ENCODE measurements at places on chromosomes 7 and 10. TPM values are rescaled to one million over a fixed set of nuclear protein-coding genes. Genes with fewer than 3 reads are reported as not detected.

The ANKRD30A gene
- total RNA-seq = not detected

The PLA2G12B gene
- total RNA-seq = not detected

DNA sequence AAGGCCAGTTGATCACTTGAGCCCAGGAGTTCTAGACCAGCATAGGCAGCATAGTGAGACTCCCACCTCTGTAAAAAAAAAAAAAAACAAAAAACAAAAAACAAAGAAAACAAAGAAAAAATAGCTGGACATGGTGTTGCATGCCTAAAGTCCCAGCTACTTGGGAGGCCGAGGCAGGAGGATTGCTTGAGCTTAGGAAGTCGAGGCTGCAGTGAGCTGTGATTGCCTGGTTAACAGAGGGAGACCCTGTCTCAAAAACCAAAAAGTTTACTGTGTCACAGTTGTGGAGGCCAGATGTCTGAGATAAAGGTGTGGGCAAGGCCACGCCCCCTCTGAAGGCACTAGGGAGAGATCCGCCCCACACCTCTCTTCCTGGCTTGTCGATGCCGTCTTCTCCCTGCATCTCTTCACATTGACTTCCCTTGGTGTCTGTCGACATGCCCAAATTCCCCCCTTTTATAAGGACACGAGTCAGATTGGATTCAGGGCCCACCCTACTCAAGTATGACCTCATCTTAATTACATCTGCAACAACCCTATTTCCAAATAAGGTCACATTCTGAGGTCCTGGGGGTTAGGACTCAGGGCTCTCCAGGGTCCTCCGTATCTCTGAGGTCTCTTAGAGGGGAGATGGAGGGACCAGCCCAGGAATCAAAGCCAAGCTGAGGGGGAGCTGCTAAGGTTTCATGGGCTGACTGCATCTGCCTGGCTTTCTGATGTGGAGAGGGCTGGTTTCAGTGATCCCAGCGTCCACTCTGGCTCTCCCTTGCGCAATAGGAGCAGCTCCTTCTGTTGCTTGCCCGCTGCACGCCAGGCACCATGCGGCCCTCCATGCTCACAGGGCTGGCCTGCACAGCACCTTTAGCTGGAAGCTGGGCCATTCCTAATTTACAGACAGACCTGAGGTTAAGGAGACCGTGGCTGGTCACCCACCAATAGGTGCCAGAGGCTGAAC is 23.1 kb downstream of the AGAP3 start:
- peaks cover 23% of the 10 kb centered on the region for H3K4me1 ChIP-seq
- peaks cover 25% of the 10 kb centered on the region for H3K36me3 ChIP-seq
- H3K27ac ChIP-seq = peak overlapping the region; percentile 13
- H3K27me3 ChIP-seq = no peaks in the 10 kb centered on the region
- DNase-seq = no peak

DNA sequence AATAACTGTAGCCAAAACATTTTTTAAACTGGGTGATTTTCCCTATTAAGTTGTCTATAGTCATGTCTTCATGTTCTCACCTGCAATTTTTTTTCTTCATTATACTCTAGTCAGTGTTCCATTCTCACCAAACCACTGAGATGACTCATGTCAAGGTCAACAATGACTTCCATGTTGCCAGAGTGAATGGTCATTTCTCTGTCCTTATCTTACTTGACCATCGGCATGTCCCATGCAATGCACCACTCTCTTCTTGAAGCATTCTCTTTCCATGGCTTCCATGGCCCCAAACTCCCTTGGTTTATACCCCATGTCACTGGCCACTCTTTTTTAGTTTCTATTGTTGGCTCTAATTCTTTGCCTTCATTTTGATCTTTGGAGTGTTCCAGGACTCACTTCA is 173.9 kb downstream of the PPP1R17 start:
- H3K4me1 ChIP-seq = no peaks in the 10 kb centered on the region
- no peak overlapping the region for H3K4me3 ChIP-seq
- no peak overlapping the region for H3K27ac ChIP-seq

DNA sequence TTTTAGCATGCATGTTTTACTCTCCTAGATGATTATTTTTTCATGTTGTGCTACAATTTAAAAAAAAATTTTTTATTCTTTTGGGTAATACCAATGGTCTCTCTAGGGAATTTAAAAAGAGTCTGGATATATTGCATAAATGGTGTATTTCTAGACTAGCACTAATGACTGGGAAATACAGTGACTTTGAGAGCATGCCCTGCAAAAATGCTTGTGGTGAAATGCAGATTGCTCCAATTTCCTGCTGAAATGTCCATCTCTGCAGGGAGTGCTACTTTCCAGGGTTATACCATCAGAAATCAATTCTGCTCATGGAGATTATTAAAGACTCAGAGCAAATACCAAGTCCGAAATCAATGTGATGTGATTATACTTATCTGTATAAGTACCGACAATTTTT is 186.1 kb downstream of the PRKG1 start:
- peaks cover 54% of the 10 kb centered on the region for H3K27me3 ChIP-seq
- H3K36me3 ChIP-seq = no peaks in the 10 kb centered on the region
- H3K4me3 ChIP-seq = no peak overlapping the region

The CCL24 gene
- total RNA-seq = not detected

DNA sequence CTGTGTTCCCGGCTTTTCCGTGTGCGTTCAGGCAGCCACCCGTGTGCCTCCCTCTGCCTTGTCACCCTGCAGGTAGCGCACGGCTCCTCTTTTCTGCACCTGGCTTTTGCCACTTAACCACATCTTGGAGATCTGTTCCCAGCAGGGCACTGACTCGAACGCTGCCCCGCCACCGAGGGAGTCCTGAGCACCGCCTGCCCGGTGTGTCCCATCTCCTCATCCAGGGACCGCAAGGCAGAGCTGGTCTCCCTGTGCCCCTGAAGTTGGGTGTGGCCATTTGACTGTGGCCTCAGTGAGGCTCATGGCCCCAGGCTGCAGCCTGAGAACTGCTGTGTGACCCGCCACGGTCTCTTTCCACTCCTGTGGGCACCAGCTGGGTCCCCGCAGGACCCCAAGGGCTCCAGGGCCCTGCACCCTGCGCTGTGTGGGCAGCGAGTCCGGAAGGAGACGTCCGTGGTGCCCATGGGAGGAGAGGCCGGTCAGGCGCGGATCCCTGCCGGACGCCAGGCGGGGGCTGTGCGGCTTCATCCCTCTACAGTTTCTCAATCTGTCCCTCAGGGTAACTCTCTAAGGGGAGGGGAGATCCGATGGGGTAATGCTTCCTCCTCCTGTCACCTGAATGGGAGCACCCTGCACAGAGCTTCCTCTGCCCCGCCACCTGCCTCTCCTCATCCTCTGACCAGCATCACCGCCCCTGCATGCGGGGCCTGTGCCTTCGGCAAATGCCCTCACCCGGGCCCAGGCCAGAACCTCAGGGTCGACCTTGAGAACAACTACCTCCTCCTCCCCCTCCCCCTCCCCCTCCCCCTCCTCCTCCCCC is 1.8 kb upstream of the INTS1 start:
- H3K4me1 ChIP-seq = peaks cover 14% of the 10 kb centered on the region
- peak overlapping the region; percentile 80 for H3K27ac ChIP-seq
- peaks cover 22% of the 10 kb centered on the region for H3K36me3 ChIP-seq
- DNase-seq = no peak
- no peaks in the 10 kb centered on the region for H3K27me3 ChIP-seq

DNA sequence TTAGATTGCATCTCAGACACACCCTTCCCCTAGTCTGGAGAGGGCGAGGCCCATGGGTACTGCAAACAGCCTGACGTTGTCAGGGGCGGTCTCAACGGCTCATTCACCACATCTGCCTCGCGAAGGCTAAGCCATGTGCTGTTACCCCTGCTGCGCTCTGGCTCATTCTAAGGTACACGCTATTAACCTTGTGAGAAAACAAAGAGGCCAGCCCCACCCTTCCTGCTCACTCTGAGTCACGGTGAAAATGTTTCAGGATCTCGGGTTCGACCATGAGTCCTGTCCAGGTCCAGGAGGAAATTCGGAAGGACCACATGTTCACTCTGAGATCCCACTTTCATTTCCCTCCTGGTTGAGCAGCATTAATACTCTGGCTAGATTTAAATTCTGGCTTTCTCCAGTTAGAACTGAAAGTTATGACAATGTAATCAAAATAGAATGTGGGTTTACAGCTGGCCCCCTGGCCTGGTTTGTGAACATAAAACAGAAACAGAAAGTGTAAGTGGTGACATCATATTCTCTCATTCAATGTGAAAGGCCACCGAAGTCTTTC is 55.2 kb downstream of the EGFR start:
- H3K36me3 ChIP-seq = peaks cover 71% of the 10 kb centered on the region
- H3K27me3 ChIP-seq = no peaks in the 10 kb centered on the region
- peak overlapping the region; percentile 100 for H3K27ac ChIP-seq
- H3K4me1 ChIP-seq = peaks cover 34% of the 10 kb centered on the region

The PVRIG gene
- not detected for total RNA-seq

The SPDYE5 gene
- 0.16 TPM for total RNA-seq

- H3K36me3 ChIP-seq = no peaks in the 10 kb centered on the region
- H3K27me3 ChIP-seq = peaks cover 16% of the 10 kb centered on the region
- no peak overlapping the region for H3K4me3 ChIP-seq
- no peak for DNase-seq
- no peaks in the 10 kb centered on the region for H3K4me1 ChIP-seq
- H3K27ac ChIP-seq = no peak overlapping the region
Observed at GRCh38 chr10:75616874-75617478, 185.6 kb downstream of the LRMDA start.

DNA sequence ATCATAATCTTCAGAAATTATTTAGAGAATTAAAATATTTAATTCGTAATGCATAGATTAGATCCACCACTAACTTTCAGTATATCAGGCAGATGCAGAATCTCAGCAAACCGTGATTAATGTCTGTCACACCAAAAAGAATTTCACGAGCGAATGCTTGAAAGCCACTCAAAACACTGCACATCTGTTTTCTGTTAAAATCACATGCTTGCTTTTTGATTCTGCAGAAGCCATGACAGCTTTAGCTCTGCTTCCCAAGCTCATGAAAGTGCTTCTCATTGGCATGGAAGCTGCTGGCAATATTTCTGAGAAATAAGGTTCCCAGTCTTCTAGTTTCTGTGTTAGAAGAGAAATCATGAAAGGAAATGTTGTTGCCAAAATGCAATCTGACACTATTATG is 837.8 kb upstream of the LRRN3 start:
- no peak overlapping the region for H3K27ac ChIP-seq
- H3K4me3 ChIP-seq = no peak overlapping the region
- no peaks in the 10 kb centered on the region for H3K27me3 ChIP-seq
- no peaks in the 10 kb centered on the region for H3K4me1 ChIP-seq
- H3K36me3 ChIP-seq = no peaks in the 10 kb centered on the region

DNA sequence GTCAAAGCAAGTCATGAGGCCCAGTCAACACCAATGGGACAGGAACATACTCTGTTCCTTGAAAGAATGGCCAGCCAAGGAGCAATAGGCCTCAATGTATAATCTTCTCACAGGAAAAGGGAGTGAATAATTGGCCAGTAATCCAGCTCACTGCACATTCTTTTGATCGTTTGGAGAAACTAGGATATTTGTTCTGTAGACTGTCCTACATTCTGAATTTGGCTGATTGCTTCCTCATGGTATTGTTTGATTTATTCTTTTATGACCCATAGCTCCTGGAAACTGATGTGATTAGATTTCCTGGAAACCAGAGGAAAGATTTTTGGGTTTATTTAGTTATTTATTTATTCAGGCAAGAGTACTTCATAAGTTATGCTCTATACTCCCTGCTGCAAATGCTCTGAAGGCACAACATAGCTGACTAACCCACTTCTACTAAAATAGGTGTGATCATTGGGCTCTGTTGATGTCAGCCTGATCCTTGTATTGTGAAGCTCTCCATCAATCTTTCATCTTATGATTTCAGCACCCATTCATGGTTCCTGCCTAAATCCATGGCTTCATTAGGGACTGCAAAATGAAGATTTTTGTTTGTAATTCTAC is 745.2 kb downstream of the SUGCT start:
- no peak for DNase-seq
- no peaks in the 10 kb centered on the region for H3K36me3 ChIP-seq
- no peaks in the 10 kb centered on the region for H3K27me3 ChIP-seq
- no peaks in the 10 kb centered on the region for H3K4me1 ChIP-seq
- H3K4me3 ChIP-seq = no peak overlapping the region
- no peak overlapping the region for H3K27ac ChIP-seq

DNA sequence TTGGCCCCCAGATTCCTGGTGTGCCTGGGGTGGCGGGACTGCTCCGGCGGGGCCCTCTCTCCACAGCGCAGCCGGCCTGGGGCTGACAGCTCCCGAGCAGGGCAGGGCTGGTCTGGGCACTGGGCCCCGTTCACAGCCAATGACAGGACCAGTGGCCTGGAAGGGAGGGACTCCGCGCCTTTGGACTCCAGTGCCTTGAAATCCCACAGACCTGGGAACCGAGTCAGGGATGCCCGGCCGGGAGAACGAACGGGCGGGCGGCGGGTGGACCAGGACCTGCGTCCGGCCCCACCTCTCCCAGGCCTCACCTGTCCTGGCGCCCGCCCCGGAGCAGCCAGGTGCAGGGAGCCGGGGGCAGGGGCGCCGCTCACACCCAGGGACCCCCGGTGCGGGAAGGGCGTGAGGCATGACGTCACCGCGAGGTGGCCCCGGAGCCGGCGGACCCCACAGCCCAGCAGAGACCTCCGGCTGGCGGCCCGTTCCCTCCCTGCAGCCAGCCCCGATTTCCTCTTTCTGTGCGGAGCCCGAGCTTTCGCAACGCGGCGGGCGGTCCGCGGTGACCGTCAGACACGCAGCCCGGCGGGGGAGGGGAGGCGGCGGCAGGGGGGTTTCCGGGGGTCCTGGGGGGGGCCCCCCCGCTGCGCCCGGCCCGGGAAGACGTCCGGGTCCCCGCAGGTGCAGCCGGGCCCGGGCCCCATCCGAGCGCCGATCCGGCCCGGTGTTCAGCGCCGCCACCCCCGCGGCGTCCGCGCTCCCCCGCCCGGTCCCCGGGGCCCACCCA is 743 bp downstream of the ADAP1 start:
- no peaks in the 10 kb centered on the region for H3K27me3 ChIP-seq
- H3K4me3 ChIP-seq = peak overlapping the region; percentile 39
- no peaks in the 10 kb centered on the region for H3K4me1 ChIP-seq
- peak; percentile 54 for DNase-seq
- H3K27ac ChIP-seq = no peak overlapping the region
- H3K36me3 ChIP-seq = peaks cover 11% of the 10 kb centered on the region

The KRIT1 gene
- 38.9 TPM for total RNA-seq

All from MCF 10A (cell line).